ENCODE measurements at places on chromosomes 5 and 9.

GRCh38 chr9:19074836-19075235 is 25.6 kb downstream of the RRAGA start:
- DNase-seq = no peak

DNA sequence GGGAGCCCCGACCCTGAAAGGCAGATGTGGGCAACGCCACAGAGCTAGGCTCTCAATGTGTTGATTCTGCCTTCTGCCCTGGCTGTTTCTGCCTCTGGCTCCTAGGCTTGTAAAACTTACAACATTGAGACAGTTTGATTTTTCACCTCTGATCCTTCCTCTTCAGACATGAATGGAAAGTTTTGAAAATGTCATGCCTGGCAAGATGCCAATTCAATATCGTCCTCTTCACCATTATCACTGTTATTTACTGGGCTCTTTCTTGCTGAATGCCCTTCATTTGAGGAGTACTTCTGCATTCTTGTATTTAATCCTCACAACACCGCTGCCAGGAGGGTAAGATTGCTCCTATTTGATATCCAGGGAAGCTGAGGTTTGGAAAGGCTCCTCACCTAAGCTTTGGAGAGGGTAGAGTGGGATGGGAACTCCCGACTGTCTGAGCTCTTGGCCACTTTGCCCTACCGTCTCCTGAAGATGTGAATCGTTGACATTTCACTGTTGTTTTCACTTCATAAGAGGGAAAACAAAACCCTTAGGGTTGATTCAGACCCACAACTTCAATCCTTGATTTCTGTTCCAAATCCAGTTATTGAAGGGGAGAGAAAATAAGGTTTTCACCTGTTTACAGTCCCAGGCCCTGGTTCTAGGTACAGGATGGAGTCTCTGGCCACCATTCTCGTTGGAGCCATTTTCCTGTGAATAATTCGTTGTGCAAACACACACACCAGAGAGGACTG is 12.7 kb upstream of the FGF1 start:
- no peak for DNase-seq

DNA sequence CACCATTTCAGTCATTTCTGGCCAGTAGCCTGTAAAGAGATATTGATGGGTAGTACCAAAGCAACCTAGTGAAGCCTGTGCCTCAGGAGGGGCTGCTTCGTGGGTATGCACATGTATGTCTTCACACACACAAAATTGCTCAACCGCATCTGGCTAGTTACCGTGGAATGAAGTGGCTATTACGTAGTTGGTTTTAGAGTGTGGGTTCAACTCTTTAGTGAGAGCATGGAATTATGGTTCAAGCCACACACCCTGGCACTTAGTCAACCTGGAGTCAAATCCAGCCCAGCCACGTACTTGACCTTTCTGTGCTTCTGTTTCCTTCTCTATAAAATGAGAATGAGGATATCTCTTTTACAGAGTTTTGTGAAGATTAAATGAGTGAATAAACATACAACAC is 174.9 kb downstream of the TTC39B start:
- no peak for DNase-seq

DNA sequence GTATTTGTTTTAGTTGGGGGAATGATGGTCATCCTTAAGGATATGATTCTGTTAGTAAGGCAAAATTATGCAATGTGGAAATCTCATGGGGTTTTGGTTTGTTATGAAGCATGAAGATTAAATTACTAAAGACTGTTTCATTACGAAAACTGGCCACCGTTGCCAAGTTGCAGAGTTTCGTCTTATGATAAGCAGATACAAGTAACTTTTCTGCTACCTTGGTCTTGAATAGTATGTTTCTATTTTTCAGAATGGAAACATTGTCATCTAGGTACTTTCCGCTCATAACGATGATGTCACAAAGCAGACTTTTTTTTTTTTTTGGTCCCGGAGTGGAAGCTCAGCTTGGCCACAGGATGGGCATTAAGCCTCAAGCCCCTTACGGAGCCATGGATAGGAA is 4.2 kb downstream of the CCNI2 start:
- DNase-seq = peak; percentile 25

GRCh38 chr9:35652829-35653209 is 2.1 kb upstream of the SIT1 start:
- DNase-seq = no peak

- DNase-seq = no peak
Measured at GRCh38 chr5:142726188-142726731, 40.4 kb upstream of the FGF1 start.

GRCh38 chr5:125140855-125141254 is 394.4 kb upstream of the ZNF608 start:
- no peak for DNase-seq

DNA sequence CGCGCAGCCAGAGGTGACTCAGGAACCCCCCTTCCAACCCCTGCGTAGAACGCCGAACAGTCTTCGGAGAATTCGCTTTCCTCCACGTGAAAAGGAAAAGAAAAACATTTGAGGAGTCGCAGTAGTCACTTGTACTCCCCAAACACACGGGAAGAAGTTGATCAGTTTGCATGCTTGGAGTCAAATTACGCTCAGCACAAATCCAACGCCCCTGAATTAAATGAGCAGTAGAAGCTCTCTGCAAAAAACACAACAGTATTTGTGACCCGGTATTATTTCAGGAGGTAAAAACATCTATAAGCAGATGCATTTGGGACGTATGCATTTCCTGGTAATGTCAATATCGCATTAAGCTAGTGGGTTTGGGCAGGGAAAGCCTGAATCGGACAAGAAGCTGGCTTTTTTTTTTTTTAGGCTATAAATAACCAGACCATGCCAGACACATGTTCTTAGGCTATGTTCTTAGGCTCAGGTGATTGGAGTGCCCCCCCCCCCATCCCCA is 854 bp upstream of the ARL15 start:
- DNase-seq = no peak
